Ureter (tissue), 1 donor: ENCODE measurements at places on chromosomes 5 and 9. TPM values are rescaled to one million over a fixed set of nuclear protein-coding genes. Genes with fewer than 3 reads are reported as not detected.
A peak's percentile ranks its signal among the peaks of the same experiment; 100 is the strongest.

- no peak for DNase-seq
Measured at GRCh38 chr5:75603821-75604220, 7.4 kb upstream of the ANKDD1B start.

DNA sequence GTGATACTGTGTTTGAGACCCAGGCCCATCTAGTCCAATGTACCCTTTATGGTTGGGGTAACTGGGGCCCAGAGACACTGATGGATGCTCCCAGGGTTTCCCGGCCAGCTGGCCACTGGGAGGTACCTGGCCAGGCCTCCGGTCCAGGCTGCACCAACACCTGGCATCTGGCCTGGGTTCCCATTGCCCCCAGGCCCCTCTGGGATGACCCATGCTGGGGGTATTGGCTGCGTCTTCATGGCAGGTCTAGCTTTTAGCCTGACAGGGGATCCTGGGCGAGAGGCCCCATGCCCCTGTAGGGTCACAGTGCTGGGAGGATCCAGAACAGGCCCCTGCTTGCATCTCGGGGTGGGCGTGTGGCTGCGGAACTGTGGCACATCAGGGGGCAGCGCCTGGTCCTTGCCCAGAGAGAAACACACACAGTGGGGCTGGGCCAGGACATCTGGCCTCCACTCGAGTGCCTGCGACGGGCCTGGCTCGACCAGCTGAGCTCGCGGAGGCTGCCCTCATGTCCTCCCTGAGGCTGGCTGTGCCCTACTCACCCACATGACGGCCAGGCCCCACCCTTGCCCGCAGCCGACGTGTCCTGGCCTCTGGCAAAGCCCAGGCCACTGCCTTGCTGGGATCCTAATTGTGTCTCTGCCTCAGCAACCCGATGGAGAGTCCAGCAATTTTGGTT, 21.5 kb upstream of the COL5A1 start:
- DNase-seq: peak; percentile 37

DNA sequence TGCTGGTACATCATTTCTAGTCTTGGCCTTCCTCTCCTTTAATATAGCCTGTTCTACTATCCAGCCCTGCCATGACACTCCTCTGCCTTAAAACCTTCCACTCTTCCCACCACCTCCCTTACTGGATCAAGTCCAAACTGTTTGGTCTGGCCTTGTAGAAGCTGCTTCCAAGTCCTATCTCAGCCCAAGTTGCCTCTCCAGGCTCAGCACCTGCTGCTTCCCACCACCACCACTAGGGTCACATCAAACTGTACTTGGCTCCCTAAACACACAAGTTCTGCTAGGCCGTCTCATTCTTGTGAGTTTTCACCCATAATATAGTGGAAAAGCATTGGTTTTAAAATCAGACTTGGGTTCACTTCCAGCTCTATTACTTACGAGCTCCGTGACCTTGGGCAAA, 1.4 kb downstream of the NDUFA8 start:
- no peak for DNase-seq

- no peak for DNase-seq
Measured at GRCh38 chr5:147245381-147246165, 10.7 kb downstream of the STK32A start.

GRCh38 chr5:173296737-173297676, 31.2 kb downstream of the STC2 start:
- no peak for DNase-seq

GRCh38 chr9:70466976-70467561, 52.6 kb upstream of the KLF9 start:
- DNase-seq: no peak

- no peak for DNase-seq
Measured at GRCh38 chr9:121720311-121721057, 69.0 kb downstream of the DAB2IP start.

- DNase-seq: no peak
Measured at GRCh38 chr5:148799737-148800527, 26.5 kb upstream of the ADRB2 start.

- DNase-seq: no peak
Measured at GRCh38 chr5:85375525-85375924, 990.8 kb upstream of the EDIL3 start.

DNA sequence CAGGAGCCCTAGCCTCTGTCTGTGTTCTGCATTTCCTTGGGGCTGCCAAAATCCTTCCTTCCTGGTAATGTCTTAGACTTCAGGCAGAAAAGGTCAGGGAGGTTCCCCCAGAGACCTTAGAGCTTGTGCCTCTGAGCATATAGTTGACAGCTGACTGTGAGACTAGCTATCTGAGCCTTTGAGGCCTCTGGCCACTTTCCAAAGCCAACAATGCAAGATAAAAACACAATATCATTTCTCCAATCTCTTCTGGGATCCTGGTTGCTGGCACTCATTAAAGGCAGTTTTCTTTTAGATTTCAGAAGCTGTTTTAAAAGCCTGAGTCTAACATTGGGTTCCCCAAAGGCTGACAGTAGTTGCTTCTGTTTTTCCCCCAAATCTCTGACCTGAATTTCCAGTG, 13.2 kb upstream of the GLRA1 start:
- no peak for DNase-seq

SLC25A2 gene
- 1.3 TPM for total RNA-seq

IL7R gene
- total RNA-seq: 34.9 TPM

NME5 gene
- total RNA-seq: 11.1 TPM

EIF4E1B gene
- not detected for total RNA-seq

ACOT12 gene
- not detected for total RNA-seq

DRD1 gene
- 2.9 TPM for total RNA-seq

GSN gene
- total RNA-seq: 510 TPM
